SK-MEL-5 (cell line): ENCODE measurements at places on chromosomes 3 and 15. TPM values are rescaled to one million over a fixed set of nuclear protein-coding genes. Genes with fewer than 3 reads are reported as not detected.
A peak's percentile ranks its signal among the peaks of the same experiment; 100 is the strongest.

- no peak for DNase-seq
Measured at GRCh38 chr3:99925584-99926230, 108.0 kb downstream of the CMSS1 start.

GRCh38 chr3:74375653-74376052 is 238.8 kb downstream of the CNTN3 start:
- DNase-seq: no peak

- no peak for DNase-seq
Measured at GRCh38 chr3:18982920-18983319, 165.4 kb upstream of the KCNH8 start.

DNA sequence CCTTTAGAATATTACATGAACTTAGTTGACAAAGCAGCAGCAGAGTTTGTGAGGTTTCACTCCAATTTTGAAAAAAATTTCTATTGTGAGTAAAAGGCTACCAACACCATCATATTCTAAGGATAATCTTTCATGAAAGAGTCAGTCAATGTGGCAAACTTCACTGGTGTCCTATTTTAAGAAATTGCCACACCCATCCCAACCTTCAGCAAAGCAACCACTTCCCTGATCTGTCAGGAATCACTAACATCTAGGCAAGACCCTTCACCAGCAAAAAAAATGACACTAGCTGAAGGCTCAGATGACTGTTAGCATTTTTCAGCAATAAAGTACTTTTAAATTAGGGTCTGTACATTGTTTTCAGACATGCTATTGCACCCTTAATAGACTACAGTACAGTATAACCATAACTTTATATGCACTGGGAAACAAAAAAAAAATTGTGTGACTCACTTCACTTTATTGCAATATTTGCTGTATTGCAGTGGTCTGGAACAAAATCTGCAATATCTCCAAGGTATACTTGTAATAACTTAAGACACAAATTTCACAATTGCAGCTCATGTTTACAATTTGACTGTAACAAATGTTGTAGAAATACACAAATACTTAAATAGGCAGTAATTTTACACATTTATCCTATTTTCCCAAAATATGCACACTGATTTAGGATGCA is 38.9 kb upstream of the ALCAM start:
- no peak for DNase-seq

GRCh38 chr15:34154725-34155204 is 52.9 kb downstream of the PGBD4 start:
- DNase-seq: no peak

- no peak for DNase-seq
Measured at GRCh38 chr3:21059404-21059803, 691.6 kb downstream of the ZNF385D start.

GRCh38 chr3:38297947-38298711 is 16.0 kb downstream of the SLC22A14 start:
- DNase-seq: peak; percentile 40

DNA sequence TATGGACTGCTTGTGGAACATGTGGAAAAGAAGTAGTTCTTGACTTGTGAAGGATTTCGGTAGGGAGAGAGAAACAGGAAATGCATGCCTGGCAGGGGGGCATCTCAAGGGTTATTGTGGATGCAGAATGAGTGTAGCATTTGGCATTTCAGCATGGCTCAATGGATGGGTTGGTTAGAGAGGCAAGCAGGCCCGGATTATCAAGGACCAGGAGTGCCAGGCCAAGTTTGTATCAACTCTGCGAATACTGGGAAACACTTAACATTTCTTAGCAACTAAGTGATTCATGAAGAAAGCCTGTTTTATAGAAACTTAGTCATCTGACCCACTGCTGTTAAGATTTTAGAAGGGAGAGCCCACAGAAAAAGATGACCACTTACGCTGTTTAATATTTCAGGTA is 33.6 kb downstream of the KIF15 start:
- no peak for DNase-seq

GRCh38 chr3:162122405-162122804 is 625.8 kb downstream of the OTOL1 start:
- DNase-seq: no peak

DNA sequence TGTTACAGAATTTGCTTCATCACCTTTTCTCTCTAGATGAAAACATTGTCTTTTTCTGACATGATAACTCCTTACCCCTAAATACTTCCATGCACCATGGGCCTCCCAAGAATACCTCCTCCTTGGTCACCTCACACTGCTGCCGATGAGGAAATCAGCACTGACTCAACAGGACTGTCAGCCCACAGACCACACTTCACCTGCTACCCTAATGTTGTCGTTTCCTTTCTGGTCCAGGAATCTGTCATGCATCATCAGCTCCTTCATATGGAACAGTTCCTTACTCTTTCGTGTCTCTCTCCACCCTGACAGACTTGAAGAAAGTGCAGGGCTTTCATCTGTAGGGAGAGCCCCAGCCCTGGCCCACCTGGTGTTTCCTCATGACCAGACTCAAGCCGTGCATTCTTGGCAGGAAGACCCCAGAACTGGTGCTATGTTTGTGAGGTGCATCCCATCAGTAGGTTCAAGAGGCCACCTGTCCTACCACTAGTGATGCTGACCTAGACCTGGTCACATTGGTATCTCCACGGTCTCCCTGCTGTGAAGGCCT is 41.1 kb upstream of the PLXNA1 start:
- no peak for DNase-seq

DNA sequence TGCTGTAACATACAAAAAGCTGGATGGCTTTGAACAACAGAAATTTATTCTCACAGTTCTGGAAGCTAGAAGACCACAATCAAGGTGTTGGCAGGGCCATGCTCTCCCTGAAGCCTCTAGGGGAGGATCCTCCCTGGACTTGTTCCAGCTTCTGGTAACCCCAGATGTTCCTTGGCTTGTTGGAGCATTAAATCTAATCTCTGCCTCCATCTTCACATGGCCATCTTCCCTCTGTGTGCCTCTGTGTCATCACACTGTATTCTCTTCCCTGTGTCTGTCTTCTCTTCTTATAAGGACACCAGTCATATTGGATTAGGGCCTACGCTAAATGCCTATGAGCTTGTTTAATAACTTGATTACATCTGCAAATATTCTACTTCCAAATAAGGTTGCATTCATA is 109.5 kb downstream of the STAG1 start:
- no peak for DNase-seq

DNA sequence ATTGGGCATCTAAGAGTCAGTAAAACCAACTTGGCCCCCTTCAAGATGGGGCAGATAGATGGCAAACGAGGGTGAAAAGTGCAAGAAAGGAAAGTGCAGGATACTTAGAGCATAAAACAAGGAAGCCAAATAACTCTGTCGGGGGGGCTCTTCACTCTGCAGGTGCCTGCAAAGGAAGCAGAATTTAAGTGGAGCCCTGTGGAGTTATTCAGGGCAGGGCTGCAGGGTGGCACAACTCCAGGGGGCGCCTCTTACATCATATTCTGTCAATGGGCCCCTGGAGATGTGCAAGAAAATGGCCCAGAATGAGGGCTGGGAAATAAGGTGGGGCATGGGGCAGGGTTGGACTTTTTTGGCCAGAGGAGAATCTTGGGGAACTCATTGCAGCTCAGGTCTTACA is 69.7 kb downstream of the CD47 start:
- no peak for DNase-seq

- no peak for DNase-seq
Measured at GRCh38 chr3:25749031-25749581, 34.1 kb downstream of the NGLY1 start.

- DNase-seq: no peak
Measured at GRCh38 chr3:2468816-2469215, 370.1 kb downstream of the CNTN4 start.

- DNase-seq: peak; percentile 30
Measured at GRCh38 chr15:80154336-80154735, 1.5 kb downstream of the FAH start.

DNA sequence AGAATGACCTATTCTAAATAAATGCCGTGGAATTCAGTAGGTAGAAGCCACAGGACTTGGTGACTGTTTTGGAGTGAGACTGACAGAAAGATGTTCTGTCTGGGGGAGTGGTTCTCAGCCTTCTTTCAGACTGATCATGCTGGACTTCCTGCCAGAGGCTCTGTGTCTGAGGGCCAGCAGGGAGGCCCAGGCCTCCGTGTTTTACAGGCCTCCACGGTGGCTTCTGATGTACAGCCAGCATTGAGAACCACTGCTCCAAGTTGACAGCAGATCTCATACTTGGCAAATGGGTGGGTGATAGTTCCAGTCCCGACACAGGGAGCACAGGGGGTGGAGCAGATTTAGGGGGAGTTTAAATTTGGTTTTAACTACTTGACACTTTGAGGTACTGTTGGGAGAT is 6.7 kb upstream of the PIGZ start:
- no peak for DNase-seq

DNA sequence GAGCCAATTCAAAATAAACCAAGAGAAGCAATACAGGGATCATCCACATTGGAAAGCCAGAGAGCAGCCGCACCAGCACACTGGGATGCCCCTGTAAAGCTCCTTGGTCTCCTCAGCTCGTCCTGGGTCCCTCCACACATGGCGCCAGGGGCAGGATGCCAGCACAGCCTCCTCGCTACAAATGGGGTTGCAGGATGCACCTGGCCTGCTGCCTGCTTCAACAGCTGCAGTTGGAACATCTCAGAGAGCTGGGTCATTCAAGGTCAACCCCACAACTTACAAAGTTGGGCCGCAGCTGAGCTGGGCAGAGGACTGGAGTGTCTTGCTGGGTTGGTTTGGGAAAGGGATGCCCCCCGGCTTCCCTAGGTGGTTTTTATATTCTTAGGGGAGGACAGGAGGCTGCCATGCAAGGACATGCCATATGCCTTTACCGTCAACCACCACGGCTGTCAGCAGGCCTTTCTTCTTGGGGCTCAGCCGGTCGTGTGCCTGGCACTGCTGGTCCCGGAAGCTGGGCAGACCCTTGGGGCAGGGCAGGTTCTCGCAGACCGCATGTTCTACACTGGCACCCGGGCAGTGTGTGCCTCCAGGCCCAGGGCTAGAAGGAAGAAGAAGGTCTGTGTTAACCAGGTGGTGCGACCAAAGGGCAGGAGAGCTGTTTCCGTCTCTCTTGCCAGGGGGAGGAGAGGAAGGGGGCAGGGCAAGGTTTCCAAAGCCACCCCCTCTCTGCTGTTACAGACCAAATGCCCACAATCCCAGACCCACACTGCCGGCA is 225.2 kb downstream of the ADAMTS17 start:
- DNase-seq: no peak

GRCh38 chr3:88180398-88180999 is 30.7 kb downstream of the C3orf38 start:
- DNase-seq: peak; percentile 84

DNA sequence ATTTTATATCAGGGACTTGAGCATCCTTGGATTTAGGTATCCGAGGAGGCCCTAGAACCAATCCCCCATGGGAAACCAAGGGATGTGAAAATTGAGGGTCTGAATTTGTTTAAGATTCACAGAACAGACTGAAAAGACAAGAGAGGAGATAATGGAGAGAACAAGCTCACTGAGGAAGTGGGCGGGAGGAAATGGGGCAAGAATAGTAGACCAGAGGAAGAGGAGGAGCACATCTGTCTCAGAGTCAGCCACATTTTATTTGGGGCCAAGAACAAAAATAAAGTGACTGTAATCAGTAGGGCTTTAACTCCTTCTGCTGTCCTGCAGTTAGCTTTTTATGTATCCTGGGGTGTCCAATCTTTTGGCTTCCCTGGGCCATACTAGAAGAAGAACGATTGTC is 63.8 kb downstream of the BLM start:
- no peak for DNase-seq

- DNase-seq: no peak
Measured at GRCh38 chr3:155329513-155330048, 36.1 kb upstream of the STRIT1 start.

- DNase-seq: no peak
Measured at GRCh38 chr3:170424879-170425278, 6.2 kb downstream of the CLDN11 start.

DNA sequence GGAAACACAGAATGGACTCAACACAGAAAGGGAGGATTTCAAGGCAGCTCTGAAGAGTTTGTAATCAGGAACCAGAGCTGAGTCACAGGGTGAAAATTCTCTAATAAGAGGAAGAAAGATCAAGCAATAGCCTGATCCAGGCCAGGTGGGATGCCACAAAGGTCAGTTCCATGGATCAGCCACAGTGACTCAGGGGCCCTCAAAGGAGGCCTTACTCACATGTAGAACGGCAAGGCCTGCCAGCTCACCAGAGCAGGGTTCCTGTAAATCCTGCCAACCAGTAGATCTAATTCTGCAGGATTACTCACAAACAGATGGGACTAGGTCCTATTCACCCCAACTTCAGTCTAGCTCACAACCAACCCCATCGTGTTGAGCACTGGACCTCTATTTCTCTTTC is 78.3 kb upstream of the PPP2R3A start:
- DNase-seq: no peak

DNA sequence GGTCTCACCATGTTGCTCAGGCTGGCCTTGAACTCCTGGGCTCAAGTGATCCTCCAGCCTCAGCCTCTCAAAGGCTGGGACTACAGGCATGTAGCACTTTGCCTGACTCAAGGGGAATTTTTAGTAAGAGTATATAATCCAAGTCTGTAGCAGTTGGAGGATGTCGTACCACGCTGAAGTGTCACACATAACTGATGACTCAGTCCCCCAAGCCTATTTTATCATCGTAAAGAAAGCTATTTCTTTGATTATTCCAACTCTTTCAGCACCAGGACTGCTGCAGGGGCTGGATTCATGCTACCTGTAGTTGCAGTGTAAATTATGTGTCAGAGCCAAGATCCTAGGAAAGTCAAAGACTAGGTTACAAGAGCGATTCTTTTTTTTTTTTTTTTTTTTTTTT is 1.4 kb upstream of the PRKCI start:
- no peak for DNase-seq

GRCh38 chr3:81199587-81199986 is 561.9 kb downstream of the GBE1 start:
- DNase-seq: no peak

- no peak for DNase-seq
Measured at GRCh38 chr3:30704931-30705890, 98.8 kb downstream of the TGFBR2 start.

Gene PTX3
- not detected in 2 replicates for total RNA-seq

Gene ZNF80
- 0.11 TPM in 1 of 2 replicates, not detected in the other for total RNA-seq

Gene SEMA3G
- 0.40 and 0.43 TPM in 2 replicates for total RNA-seq

Gene GP9
- not detected in 2 replicates for total RNA-seq

Gene SNAPC5
- 60.5 and 60.7 TPM in 2 replicates for total RNA-seq

Gene PRR20G
- not detected in 2 replicates for total RNA-seq

Gene SEMA3B
- total RNA-seq: 0.85 and 0.96 TPM in 2 replicates

Gene EPHB3
- total RNA-seq: 0.37 and 0.67 TPM in 2 replicates

Gene EPHA6
- total RNA-seq: not detected in 2 replicates

Gene SEC62
- total RNA-seq: 34.6 and 35.4 TPM in 2 replicates

Gene CLEC3B
- total RNA-seq: not detected in 2 replicates

Gene CADPS
- not detected in 2 replicates for total RNA-seq

Gene KLHL40
- not detected in 2 replicates for total RNA-seq

Gene FAM98B
- 10.1 and 12.5 TPM in 2 replicates for total RNA-seq

Gene SEMA3F
- 1.5 and 2.5 TPM in 2 replicates for total RNA-seq
